ENCODE measurements at places on chromosomes 6 and 20. TPM values are rescaled to one million over a fixed set of nuclear protein-coding genes. Genes with fewer than 3 reads are reported as not detected.

Gene RIMS4
- not detected for total RNA-seq

Gene TAF4
- 13.4 TPM for total RNA-seq

Gene B3GAT2
- total RNA-seq = not detected

Gene RAB23
- total RNA-seq = 2.6 TPM

Gene SPATS1
- total RNA-seq = not detected

Gene FAM8A1
- 6.1 TPM for total RNA-seq

Data from activated T-helper 17 cell treated with anti-CD3 and anti-CD28 coated beads, Interleukin-2, amount 50 U/mL, for 72 hours (primary cell).